ENCODE measurements at places on chromosomes 12 and 14.
A peak's percentile ranks its signal among the peaks of the same experiment; 100 is the strongest.

DNA sequence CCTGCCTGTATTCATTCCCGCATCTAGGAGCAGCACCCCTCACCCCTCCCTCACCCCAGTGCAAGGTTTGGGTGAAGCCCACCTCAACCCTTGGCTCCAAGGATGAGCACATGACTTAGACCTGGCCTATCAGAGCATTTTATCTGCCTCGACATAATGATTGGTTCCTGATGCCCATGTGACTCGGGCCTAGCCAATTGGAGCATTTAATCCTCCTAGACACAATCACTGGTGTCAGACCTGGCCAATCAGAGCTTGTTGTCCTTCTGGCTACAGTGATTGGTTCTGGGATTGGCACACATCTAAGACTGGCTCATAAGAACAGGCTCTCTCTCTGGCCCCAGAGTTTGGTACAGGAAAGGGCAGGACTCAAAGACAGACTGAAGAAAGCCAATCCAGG, 73.1 kb upstream of the MYL2 start:
- DNase-seq = no peak

DNA sequence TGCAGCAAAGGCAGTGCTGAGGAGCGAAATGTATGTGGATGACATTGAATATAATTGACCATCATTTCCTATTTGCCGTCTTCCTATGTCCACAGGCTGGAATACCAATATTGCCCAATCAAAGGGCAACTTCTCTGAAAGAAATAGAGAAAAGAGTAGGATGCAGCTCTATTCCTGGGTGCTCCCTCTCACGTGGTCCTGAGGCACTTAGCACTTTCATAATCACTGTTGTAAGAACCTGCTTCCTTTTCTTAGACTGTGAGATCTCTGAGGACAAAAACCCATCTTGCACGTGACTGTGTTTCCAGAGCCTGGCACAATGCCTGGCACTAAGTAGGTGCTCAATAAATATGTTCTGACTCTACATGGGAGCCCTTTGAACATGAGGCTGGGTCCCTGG, 122.7 kb upstream of the CPM start:
- DNase-seq = no peak

DNA sequence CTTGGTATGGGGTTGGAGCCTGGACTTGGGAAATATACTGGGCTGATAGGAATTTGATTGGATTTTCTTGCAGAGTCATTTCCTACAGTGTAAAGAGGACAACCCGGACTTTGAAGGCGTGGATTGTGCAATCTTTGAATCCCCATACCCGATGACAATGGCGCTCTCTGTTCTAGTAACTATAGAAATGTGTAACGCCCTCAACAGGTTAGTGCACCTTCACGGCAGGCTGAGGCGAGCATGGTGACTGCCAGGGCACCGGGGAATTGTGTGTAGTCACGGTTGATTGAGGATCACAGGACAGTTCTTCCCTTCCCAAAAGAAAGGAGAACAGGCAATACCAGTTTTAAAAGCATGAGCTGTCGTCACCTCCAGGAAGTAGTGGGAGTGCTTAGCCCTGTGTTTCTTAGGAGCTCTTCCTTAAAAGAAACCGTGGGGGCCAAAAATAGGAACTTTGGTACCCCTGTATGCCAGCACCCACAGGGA, 58.3 kb downstream of the ANAPC7 start:
- no peak for DNase-seq

DNA sequence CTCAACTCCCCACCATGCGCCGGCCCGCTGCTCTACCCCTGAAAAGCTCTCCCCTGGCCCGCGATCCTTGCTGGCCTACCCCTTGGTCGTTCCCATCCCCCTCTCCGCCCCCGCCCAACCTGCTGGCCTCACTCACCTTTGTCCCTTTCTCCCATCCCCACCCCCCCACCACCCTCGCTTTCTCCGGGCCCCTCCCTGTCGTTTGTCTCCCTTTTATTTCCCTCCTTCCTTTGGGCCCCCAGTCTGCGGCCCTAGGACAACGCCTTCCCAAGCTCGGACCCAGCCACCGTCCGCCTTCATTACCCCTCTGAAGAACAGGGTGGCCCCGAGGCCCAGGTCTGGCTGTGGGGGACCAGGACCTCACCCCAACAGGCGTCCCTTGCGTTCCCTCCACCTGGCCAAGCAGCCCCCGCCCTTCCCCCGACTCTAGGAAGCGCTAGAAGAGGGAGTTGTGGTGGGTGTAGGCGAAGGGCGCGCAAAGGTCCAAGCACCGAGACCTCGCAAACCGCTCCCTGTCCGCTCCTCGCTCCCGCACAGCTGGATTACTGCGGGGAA, 6.9 kb upstream of the SLC7A7 start:
- DNase-seq = no peak

DNA sequence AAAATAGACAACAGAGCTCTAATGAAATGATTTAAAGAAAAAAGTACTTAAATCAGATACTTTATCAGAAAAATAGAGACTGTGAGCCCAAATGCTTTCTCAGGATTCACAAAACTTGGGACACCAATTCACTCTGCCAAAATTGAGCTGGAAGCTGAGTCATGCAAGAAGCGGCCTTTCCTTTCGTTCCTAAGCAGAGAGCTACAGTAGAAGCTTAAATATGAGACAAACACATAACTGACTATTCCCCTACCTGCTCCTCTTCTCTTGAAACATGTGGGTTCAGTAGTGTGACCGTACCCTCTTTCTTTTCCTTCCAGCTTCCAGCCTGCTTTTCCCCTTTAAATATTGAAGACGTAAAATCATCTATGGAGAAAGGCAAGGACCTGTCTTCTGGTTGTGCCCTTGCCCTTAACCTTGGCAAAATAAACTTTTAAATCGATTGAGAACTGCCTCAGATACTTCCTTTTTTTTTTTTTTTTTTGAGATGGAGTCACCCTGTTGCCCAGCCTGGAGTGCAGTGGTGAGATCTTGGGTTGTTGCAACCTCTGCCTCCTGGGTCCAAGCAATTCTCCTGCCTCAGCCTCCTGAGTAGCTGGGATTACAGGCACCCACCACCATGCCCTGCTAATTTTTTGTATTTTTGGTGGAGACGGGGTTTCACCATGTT, 4.4 kb upstream of the SDS start:
- DNase-seq = no peak

- DNase-seq = no peak
Observed at GRCh38 chr12:108856428-108857157, 790 bp downstream of the SSH1 start.

GRCh38 chr12:228846-229200, 14.9 kb upstream of the SLC6A12 start:
- DNase-seq = no peak

DNA sequence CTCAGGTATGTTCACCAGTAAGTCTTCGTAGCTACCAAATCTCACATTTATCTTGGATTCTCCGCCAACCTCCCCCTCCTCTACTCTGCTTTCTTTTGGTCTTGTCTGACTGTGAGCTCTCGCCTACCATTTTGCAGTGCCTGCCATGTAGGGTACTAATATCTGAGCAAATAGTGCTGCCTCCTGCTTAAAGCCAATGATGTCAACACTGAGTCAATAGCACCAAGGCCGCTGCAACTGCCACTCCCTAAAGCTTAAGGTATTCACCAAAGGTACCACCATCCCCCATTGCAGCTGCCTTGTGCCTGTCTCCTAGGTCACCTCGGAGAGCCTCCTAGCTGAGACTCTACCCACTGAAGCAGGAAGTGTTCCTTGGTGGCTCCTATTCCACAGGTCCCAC, 114.8 kb upstream of the FUT8 start:
- DNase-seq = no peak

DNA sequence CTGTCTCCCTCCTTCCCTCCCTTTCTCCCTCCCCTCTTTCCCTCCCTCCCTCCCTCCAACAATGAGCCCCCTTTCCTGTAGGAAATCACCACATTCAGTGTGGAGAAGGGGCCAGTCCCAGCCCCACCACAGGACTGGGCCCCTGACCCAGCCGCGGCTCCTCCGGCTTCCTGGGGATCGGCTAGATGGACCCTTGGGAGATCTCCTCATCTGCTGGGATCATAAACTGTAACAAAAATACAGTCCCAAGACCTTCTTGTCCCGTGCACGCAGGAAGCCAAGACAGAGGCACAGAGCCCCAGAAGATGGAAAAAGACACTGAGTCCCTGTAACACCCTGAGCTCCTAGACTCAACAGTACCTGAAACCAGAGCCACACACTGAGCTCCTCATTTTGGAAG, 23.9 kb downstream of the DIO3 start:
- DNase-seq = no peak

GRCh38 chr14:95150910-95151309, 6.4 kb downstream of the DICER1 start:
- DNase-seq = no peak

- no peak for DNase-seq
Observed at GRCh38 chr12:9669534-9669933, at the start of gene CLEC2D. Gene CLEC2D, plus strand, starts transcription at chr12:9669713. Its CDS starts 22 bp downstream, at chr12:9669735.

- no peak for DNase-seq
Observed at GRCh38 chr14:32332415-32333316, 3.6 kb downstream of the AKAP6 start.

GRCh38 chr12:18165889-18166288, 75.9 kb upstream of the RERGL start:
- no peak for DNase-seq

- no peak for DNase-seq
Observed at GRCh38 chr12:58459191-58459590, 461.1 kb downstream of the LRIG3 start.

GRCh38 chr14:68362846-68363245, 430.0 kb downstream of the ZFP36L1 start:
- no peak for DNase-seq

DNA sequence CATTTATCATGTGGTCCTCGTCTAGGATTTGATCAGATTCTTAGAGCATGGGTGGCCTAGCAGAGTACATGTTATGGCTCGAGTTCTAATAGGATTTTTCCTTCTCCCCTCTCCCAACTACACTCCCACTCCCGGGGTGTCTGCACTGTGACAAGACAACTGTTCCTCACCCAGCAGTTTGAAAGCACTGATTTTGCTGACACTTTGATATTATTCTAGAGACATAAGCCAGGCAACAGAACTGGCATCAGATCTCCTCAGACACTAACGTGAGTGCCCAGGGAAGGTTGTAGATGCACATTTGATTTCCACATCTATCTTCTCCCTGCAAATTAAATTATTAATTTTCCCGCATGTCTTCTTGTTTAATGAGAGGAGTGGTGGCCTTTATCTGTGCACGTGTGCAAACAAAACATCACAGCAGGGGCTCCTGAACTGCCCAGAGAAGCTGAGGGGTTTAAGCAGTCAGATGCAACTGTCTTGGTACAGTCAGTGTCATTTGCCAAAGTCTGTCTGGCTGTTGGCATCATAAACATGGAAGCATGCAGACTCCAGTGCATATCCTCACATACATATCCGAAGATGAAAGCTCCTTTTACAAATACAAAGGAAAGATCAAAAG, 491.8 kb downstream of the NPAS3 start:
- no peak for DNase-seq

GRCh38 chr12:10214895-10215267, 2.2 kb downstream of the GABARAPL1 start:
- DNase-seq = no peak

- DNase-seq = no peak
Observed at GRCh38 chr12:75977590-75977951, 54.0 kb downstream of the PHLDA1 start.

DNA sequence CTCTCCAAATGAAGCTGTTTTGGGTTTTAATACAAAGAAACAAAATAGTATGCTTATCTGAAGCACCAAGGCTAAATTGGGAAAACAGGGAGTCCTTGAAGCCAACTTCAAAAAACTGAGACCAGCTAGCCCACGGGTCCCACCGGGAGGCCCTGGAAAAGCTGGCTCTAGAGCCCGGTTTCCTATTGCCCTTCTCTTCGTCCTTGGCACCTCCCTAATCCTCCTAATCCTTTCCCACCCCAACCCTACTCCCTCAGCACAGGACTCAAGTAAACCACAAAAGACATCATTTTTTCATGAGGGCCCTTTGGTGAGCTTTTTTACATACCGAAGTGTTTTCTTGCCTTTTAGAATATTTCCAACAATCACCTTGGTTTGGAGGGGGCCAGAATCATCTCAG, 11.3 kb downstream of the LRRC74A start:
- DNase-seq = no peak

DNA sequence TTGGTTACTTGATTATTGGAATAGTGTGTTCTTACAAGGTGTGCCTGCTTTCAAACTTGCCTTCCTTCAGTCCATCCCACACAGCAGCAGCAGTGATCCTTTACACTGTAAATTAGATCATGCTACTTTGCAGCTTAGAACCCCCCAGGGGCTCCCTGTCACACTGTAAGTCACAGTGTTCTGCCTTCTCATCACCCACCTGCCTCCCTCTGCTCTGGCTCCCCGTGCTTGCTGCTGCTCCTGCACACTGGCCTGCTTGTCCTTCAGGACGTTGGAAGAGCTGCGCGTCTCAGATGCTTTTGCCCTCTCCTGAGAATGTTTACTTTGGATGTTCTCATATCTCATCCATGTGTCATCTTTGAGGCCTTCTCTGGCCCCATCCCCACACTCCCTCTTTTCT, 27.3 kb downstream of the ZC3H14 start:
- no peak for DNase-seq

DNA sequence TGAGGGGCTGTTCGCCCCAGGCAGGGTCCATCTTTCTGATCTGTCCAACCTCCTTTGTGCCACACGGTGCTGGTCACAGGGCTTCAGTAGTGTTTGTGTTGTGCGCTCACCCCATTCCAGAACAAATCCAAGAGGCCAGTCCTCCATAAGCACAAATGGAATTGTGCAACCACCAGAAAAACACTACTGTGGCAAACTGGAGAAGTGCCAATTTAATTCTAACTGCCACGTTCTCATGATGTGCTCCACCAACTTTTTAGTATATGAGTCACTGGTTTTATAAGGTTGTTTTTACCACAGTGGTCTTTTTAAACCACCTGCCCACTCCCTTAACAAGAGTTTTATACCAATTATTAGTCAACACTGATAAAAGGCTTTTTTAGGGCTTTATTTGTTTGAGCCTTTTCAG, 380.2 kb downstream of the NAV3 start:
- peak; percentile 51 for DNase-seq

- no peak for DNase-seq
Observed at GRCh38 chr12:6853626-6854025, 1.7 kb downstream of the USP5 start.

DNA sequence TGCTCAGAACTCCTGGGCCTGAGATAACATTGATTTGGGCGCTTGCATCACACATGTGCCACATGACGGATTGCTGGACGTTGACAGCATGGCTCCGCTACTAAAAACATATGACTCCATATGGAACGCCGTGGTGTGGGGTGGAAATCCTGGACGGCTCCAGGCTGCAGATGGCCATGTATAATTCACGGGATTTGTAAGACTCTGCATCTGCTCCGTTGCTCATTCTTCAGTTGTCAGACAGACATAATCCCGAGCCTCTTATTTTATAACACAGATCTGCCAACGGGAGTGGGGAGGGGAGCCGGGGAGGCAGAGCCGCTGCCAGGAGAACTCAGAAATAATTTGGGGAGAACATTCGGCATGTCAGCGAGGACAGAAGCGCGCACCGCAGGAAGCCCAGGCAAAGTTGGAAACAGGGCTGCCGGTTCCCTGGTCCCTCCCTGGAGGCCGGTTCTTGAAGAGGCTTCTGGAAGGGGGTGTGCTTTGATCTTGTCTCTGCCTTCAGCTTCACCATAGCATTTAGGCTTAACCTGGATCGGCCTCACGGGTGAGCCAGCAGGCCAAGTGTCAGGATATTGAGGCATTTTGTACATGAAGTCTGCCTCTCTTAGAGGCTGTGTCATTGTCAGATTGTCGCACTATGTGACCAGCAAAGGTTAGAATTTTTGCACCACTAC, 45.8 kb upstream of the MYL2 start:
- DNase-seq = peak; percentile 14

GRCh38 chr12:21379218-21379617, 6.5 kb downstream of the IAPP start:
- no peak for DNase-seq

GRCh38 chr12:3218228-3219171, 141.3 kb downstream of the TSPAN9 start:
- peak; percentile 89 for DNase-seq

GRCh38 chr12:43094886-43095575, 457.0 kb downstream of the ADAMTS20 start:
- no peak for DNase-seq

All from NCI-H1694 (cell line).